Activated T-helper 1 cell treated with anti-CD3 and anti-CD28 coated beads, Interleukin-2, amount 50 U/mL, for 16 hours (primary cell): ENCODE measurements at places on chromosomes 7 and 10.

- no peak for DNase-seq
These were observed 25.3 kb upstream of the PPP2R2D start for GRCh38 chr10:131875501-131875900.

GRCh38 chr7:68180761-68181160 lies 1184.1 kb downstream of the TYW1 start:
- DNase-seq: no peak

GRCh38 chr7:129093867-129094456 lies 39.1 kb upstream of the TNPO3 start:
- DNase-seq: no peak

GRCh38 chr7:19143881-19144574 lies 1.2 kb downstream of the FERD3L start:
- no peak for DNase-seq

DNA sequence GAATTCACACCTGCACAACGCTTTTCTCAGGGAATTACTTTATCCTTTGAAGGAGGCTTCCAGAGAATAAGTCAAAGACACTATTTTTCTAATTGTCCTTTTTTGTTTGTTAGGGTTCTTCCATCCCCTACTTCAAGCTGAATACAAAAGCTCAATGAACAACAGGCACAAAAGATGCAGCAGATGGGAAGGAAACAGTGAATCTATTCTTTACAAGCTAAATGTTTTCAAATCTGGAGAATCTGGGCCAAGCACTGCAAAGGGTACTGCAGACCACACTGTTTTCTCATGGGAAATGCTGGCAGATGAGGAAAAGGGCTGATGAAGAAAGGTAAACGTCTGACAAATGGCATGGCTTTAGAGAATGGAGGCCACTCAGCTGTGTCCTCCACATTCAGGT lies 18.5 kb downstream of the LIPA start:
- DNase-seq: no peak

DNA sequence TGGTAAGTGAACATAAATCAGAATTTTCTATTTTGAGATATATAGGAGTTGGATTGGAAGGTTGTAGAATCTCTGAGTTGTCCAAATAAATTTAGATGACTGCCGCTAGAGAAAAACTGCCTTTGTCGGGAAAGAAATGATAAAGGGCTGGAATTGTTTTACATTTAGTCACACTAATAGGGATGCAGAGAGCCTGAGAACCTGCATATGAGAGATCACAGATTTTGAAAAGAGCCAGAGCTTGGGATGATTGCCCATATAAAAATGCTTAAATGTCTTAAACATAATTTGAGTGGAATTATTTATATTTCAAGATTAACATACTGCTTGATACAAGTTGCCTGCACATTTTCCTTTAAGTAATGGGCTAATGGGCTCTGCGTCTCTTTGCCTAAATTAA lies 660.5 kb downstream of the NRG3 start:
- no peak for DNase-seq
